NCI-H2171 (cell line): ENCODE measurements at places on chromosomes 2 and 18.

GRCh38 chr18:60469387-60470100 is 97.0 kb upstream of the MC4R start:
- DNase-seq, result no peak

DNA sequence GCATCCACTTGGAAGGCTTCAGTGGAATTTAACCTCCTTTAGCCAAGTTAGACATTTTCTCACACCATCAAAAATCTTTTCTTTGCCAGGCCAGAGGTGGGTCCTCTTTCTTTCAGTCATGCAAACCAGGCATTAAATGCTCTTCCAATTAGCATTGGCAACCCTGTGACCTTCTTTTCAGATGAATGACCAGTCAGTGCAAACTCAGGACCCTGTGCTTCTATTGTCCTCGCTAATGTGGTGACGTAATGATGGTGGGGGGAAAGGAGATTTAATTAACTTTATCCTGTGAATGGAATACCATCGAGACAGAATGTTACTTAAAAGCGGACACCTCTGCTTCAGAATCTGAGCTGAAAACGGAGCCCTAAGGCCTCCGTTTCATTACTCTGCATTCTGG is 23.2 kb upstream of the STPG4 start:
- DNase-seq, result no peak

DNA sequence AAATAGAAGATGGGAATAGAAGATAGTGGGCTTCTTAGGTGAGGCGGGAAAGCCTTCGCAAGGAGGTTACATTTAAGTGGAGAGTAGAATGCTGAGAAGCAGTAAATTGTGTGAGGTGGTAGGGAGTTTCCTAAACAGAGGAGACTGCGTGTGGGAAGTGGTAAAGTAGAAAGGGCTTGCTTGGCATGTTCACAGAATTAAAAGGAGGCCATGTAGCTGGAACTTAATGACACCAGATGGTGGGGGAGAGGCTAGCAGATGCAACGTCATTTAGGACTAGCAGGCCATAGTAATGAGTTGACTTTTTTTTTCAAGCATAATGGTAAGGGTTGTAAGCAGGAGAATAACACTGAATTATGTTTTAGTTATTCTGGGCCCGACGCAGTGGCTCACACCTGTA is 13.0 kb upstream of the RTN4 start:
- DNase-seq, result peak; percentile 89

DNA sequence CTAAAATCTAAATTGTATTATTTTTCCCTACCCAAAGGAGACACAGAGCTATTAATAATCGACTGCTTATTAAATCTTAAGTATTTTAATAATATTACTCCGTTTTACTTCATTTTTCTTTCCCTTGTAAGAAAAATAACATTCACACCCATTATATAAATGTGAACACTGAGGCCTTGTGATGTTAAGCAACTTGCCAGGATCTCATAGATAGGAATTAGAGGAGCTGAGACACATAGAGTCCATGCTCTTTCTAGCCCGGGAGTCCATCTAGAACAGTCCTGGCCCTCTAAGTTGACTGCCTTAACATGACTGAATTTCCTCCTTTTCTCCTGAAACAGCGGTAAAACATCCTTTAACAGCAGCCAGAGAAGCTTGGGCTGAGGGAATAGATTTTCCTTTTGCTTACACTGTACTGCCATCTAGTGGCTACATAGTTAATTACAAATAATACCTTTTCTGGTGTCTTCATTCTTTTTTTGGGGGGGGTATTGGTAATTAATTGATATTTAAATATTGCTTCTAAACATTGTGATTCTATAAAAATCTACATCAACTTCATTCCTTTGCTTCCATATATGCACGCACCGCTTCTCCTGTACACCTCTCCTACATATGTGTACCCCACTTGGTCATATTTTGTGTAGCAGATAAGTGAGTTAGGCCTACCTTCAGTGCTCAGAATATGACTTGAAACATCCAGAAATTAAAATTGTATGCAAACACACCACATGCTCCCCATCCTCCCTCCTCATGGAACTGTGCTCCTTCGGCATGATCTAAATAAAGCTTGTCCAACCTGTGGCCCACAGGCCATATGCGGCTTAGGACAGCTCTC is 125.8 kb upstream of the HNMT start:
- peak; percentile 18 for DNase-seq

DNA sequence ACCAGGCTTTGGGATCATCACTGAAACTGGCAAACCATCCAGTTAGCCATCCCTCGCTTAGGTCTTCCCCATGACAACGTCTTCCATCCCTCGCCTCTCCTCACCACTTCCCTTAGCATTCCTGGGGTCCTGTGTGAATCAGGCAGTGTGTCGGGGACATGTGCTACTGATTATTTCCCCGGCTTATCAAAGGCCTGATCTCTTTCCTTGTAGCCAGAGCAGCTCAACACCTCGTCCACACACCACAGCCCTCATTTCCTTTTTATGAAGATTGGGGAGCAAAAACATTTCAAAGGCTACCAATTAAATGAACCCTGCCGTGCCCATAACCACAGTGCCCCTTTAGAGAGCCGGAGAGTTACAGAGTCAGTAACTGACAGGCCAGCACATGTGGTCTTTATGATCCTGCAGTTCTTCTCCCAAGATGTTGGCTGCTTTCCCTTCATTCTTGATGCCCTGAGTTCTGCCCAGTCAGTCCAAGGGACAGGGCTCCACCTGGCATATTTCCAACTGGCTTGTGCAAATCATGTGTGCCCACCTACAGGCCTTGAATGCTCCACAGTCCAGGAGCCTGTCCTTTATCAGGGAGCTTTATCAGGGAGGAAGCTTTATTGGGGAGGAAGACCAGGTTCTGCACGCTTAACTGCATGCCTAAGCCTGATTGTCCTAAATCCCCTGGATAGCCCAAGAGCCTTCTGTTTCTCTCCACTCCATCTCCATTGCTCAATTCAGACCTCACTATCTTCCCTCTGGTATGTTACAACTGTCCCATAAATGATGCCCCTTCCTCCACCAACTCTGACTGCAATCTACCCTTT is 343.1 kb downstream of the CYRIA start:
- DNase-seq, result no peak

DNA sequence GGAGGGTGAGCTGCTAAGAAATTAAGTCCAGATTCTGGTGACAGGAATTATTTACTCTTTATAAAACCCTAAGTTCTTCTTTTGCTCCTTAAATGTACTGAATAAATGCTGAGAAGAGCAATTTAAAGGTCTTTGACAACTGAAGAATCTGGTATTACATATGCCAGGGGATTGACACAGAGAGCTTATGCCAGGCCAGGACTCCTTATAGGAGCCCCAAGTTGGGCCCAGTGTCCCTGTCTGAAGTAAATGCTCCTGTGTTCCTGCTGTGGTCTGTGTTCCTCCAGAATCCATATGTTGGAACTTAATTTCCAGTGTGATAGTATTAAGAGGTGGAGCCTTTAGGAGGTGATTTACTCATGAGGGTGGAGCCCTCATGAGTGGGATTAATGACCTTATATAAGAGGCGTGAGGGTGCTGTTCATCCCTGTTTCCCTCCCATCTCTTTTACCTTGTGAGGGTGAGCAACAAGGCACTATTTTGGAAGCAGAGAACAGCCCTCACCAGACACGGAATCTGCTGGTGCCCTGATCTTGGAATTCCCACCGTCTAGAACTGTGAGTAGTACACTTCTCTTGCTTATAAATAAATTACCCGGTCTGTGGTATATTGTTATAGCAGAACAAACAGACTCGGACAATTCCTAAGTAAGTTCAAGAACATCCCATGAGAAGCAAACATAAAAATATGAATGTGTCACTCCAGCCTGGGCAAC is 39.8 kb downstream of the LYPD6 start:
- DNase-seq, result no peak

DNA sequence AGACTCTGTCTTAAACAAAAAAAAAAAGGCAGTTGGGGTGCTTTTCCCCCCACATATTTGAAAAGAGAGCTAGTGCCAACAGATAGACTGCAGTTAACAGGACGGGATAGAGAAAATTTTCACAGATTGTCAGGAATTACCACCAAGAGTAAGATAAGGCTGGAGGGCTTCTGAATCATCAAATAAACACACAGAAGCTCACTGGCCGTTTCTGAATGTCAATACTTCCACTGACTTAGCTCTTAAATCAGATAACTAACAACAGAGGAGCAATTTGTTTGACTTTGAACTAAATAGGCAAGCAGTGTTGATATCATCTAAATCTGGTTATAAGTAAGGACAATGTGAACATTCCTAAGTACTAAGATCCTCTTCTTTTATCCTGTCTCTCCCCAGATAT is 34.7 kb downstream of the PIEZO2 start:
- no peak for DNase-seq

DNA sequence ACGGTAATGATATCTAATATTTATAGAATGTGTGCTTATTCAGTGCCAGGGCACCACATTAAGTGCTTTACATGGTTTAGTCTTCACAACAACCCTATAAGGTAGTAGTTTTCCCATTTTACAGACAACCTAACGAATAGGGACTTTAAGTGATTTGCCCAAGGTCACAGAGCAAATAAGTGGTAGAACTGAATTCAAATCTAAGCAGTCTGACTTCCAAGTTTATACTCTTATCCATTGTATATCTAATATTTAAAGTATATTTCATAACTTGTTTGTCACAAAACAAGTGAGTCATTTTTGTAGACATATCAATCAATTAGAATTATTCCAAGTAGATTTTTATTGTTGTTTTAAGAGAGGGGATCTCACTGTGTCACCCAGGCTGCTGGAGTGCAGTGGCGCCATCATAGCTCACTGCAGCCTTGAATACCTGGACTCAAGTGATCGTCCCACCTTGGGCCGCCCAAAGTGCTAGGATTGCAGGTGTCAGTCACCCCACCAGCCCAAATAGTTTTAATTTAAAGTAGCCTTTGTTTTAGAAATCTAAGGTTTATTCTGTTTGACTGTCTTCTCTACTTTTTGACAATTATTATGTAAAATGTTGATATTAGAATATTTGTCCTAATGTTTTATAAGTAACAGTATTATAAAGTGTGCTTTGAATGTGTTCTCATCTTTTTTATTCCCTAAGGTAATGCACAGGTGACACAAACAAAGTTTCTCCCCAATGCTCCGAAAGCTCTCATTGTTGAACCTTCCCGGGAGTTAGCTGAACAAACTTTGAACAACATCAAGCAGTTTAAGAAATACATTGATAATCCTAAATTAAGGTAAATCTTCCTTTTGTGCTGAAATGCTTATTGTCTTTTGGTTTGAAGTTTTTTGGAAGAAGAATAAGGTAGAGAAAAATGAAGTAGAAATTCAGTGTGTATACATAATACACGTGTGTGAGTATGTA is 15.1 kb downstream of the DDX1 start:
- DNase-seq, result no peak

- peak; percentile 34 for DNase-seq
Measured at GRCh38 chr2:54960164-54960563, 90.1 kb downstream of the RTN4 start.

DNA sequence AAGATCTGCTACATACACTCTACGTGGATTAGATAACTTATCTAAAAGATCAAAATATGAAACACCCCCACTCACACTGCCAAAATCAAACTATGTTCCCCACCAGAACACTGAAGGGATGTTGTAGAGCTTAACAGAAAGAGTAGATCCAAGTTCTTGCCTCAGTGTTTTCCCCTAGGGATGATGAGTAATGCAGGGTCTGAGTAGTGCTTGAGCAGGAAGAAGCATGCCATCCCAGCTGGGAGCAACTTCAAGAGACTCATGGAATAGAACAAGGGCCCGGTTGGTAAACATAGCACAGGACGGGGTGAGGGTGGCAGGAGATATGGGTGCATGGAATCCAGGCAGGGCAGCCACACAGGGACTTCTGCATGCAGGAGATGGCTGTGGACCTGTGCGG is 74.3 kb downstream of the SNTG2 start:
- DNase-seq, result no peak

GRCh38 chr2:51224790-51225189 is 192.9 kb upstream of the NRXN1 start:
- no peak for DNase-seq

DNA sequence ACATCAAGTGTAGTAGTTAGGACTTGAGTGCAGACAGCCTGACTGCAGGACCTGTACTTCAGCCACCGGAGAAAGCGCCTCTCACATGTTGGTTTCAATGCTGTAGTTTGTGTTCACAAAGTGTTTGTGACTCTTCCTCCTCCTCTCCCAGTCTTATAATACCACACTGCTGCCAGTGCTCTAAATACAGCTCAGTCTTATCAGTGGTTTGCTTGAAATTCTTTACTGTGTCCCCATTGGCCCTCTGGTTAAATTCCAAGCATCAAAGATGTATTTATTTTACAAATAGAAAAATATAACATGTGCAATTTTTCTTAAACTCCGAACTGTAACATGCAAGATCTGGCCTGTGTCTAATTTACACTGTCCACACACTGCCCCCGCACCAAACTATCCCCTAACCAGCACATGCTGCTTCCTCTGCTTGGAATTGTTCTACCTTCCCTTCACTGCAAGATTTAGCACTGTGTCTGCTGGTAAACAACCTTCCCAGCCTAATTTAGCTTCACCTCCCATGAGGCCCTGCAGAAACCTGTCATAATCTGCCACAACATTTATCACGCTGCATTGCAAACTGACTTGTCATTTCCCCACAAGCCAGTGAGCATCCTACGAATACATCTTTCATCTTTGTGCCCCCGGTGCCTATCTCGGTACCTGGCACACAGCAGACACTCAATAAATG is 77.1 kb downstream of the SUMO1 start:
- DNase-seq, result peak; percentile 79

DNA sequence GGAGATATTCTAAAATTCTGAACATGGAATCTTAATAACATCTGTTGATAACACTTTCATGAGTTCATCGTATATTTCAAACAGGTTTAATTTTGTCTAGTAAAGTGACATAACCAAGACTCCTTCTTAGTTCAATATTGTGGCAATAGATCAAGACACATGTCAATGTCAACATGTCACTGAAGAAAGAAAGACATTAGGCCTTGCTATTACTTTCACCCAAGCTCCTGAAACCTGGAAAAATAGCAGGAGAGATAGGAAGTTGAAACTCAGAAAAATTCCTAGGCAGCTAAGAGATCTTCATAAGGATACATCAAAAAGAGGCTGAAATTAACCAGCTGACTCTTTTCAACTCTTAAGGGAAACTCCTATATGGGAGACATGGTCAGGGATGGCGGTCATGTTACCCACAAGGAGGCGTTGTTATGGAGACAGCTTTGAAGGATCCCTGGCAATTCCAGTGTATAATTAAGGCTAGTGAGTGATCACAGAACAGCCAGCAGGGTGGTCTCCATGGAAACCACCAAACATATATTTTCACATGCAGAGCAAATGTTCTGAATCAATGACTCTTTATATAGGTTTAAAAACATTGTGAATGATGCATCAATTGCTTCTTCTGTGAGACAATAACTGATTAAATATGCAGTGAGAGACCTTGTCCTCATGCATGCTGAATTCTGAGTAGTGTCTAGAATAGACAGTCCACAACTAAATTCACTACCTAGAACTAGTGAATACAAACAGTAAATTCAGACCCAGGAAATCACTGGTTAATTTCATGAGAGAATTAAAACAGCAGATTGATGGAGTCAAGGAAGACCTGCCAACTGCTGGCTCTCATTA is 115.3 kb upstream of the RIOK3 start:
- DNase-seq, result no peak

- no peak for DNase-seq
Measured at GRCh38 chr18:44672506-44672905, 8.2 kb upstream of the SETBP1 start.

- no peak for DNase-seq
Measured at GRCh38 chr2:180376066-180376465, 369.0 kb upstream of the CWC22 start.

GRCh38 chr18:36308711-36309435 is 11.4 kb downstream of the FHOD3 start:
- DNase-seq, result no peak
